ENCODE measurements at places on chromosomes 6 and 20.

GRCh38 chr20:4591975-4592315, 129.8 kb upstream of the PRND start:
- DNase-seq, result no peak

DNA sequence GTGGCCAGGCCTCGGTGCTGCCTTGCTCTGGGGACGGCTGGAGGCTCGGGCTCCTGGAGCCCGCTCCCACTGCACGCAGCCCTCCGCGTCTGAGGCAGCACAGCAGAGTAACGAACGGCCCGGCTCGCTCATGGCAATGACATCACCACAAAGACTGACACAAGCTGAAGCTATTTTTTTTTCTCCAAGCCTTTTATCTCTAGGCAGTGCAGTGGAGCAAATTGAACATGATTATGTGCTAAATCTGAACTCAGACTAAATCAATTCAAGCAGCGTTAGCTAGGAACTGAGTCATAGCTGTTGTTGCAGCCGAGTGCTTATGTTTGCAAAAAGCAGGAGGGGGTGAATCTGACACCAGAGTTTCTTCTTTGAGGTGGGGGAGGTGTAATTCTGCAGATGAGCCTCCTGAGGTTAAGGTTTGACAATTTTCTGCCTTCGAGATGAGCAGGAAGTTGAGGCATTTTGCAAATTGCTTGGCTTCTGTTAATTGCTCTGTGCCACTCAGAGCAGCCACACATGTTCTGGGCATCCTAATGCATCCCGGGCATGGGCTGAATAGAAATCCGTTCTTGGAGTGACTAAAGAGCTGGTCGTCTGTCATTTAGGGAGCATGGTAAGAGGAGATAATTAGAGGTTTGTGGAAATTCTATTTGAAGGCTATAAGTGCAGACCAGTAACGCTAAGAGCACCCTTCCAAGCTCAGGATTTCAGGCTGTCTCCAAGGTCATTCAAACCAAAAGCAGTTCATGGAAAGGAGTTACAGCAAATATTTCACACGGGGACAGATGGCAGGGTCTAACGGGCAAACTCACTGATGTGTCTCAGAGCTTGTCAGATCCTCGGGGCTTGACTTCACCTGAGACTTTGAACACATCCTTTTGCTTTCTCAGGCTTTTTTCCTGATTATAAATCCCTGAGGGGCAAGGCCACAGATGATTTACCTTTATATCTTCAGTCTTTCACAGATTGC, 155.1 kb upstream of the ENPP5 start:
- DNase-seq, result no peak

DNA sequence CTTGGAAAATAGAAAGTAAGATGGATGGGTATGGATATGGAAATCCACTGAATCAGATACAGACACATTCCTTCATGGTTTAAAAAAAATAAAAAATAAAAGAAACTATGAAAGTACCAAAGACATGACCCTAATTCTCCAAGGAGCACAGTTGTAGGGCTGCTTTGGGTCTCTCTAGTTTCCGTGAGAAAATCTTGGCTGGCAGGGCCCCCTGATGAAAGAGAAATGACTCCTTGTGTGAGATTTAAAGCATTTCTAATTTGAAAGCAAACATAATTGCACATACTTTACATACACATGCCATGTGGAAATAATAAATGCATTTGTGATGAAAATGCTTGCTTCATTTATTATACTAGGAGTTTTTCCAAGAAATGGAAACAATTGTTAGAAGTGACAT, 593.9 kb upstream of the BTBD3 start:
- DNase-seq, result no peak

DNA sequence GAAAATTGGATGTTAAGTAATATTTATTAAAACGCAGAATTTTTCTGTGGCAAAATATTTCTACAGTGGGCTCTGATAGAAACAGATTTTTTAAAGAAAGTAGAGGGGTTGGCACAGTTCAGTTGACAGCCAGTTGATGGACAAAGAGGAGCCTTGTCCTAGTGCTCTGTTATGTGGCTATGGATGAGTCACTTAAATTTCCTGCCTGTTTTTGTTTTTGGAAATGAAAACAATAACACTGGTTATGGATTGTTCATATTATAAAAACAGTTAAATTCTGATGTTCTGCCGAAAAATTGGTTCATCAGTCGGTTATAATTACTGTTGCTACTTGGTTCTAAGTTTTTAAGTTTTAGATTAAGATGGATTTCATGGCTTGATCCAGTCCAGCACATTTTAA, 42.8 kb downstream of the MYO6 start:
- DNase-seq, result no peak

DNA sequence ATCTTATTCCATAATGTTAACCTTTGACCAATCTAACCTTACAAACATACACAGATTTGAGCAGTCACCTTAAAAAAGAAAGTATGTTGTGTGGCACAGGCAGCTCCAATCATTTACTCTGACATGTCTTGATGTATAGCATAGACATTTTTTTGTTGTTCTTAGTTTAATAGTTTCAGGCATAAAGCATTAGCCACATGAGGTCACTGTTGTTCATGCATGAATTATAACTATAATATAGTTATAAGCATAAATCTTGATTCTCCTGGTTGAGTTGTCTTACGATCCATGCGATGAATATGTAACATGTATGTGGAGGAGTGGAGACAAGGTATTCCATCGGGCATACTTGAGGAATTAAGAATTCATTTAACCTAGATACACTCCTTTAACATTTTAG, 26.1 kb upstream of the NKAIN2 start:
- no peak for DNase-seq

GRCh38 chr20:43375591-43375990, 82.1 kb upstream of the SRSF6 start:
- no peak for DNase-seq

DNA sequence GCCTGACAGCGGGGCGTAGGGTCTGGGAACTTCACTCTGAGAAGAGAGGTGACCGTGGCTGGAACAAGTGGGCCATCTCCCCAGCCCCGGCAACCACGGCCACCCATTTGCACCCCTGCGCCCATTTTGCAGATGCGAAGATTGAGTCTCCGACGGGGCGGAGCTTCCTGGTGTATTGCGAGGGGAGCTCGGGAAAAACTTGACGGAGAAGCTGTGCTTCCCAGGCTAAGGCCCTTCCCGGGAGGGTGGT, 653 bp downstream of the ZNF335 start:
- DNase-seq, result peak; percentile 79

DNA sequence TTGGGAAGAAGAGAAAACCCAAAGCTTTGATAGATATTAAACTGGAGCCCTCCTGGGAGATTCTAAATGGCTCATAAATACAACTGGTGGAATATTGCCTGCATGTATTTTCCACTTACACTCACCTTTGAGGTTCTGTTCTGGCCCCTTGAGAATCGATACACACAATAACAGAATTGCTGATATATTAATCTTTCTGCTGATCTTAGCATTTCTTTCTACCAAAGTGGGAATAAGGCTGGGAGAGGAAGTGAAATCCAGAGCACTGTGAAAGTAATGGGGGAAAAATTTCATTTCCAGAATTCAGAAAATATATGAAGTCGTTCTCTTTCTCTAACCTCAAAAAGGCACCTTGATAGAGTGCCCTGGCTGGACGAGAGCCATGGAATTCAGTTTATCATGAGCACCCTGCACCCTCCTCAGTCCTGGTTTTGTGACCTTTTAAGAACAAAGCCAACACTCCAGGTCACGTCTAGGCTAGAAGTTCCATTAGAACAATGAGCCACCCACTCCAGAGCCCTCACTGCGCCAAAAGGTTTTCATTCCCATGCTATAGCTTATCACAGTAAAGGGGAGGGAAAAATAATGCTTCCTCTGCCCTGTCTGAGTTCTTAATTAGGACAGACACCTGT, 244.5 kb downstream of the CD83 start:
- DNase-seq, result no peak

- no peak for DNase-seq
These were observed 352.0 kb upstream of the MARCKS start for GRCh38 chr6:113505084-113505699.

GRCh38 chr20:62470001-62470400, 5.8 kb downstream of the GATA5 start:
- no peak for DNase-seq

- DNase-seq, result no peak
These were observed 28.4 kb downstream of the TMEM200A start for GRCh38 chr6:130394246-130394645.

- DNase-seq, result no peak
These were observed 985.1 kb upstream of the SLC35B3 start for GRCh38 chr6:9420316-9421015.

DNA sequence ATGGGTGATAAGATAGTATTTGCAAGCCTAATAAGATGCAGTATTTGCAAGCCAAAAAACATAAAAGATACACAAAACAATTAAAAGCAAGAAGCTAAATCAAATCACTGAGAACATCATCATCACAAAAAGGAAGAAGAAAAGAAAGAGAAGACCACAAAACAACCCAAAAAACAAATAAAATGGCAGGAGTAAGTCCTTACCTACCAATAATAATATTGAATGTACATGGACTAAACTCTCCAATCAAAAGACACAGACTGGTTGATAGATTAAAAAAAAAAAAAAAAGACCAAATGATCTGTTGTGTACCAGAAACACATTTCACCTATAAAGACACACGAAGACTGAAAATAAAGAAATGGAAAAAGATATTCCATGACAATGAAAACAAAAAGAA, 37.7 kb downstream of the ECHDC1 start:
- DNase-seq, result no peak

- no peak for DNase-seq
These were observed 202.3 kb downstream of the ERMARD start for GRCh38 chr6:169953686-169954085.

GRCh38 chr6:31546339-31546957, at the start of gene ATP6V1G2:
Gene ATP6V1G2, minus strand, starts transcription at chr6:31546608. Its CDS starts 49 bp downstream, at chr6:31546559.
- DNase-seq, result peak; percentile 85

DNA sequence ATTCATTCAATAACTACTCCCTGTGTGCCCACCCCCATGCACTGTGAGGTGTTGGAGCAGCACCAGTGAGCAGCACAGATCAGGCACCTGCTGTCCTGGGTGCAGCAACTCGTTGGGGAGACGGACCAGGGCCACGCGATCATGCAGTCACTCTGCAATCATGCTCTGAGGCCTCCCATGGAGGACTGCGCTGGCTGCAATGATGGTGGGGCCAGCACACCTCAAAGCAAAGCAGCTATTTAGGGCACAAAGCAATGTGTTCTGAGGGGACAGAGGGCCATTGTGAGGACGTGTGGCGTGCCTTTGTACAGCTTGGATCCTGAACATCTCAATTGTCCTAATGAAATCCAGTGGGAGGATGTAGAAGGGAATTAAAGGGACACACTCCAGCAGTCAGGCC, 41.0 kb upstream of the MPC1 start:
- no peak for DNase-seq

- no peak for DNase-seq
These were observed 20.3 kb downstream of the SSR1 start for GRCh38 chr6:7292596-7293255.

DNA sequence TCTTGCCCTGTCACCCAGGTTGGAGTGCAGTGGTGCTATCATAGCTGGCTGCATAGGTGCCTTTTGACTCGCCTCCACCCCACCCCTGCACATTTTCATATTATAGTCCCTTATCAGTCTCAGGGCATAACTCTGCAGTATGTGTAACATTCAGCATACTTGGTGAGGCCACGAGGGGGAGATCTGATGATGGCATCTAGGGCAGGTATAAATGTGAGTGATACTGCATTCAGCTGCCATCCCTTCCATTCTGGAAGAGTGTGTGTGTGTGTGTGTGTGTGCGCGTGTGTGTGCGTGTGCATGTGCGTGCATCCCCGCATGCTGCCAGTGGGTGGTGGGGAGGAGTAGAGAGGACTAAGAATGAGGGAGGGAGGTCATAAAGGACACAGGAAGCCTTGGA, 81.4 kb downstream of the JARID2 start:
- peak; percentile 16 for DNase-seq

DNA sequence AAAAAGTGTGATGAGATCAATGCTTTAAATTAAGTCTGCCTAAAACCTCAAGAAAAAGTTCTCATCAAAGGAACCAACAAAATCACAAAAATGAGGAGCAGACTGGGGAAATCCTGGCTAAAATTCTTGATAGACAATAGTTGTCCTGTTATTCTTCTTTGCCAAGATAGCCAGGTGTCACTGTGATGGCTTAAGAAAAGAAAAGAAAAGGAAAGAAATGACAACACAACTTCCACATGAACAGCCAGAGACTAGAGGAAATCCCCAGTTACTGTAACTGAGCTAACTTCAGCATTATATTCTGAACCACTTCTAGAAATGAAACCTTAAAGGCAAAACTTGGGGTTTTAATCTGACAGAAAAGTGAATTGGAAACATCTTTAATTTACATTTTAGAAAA, 129.6 kb downstream of the CD24 start:
- DNase-seq, result no peak

DNA sequence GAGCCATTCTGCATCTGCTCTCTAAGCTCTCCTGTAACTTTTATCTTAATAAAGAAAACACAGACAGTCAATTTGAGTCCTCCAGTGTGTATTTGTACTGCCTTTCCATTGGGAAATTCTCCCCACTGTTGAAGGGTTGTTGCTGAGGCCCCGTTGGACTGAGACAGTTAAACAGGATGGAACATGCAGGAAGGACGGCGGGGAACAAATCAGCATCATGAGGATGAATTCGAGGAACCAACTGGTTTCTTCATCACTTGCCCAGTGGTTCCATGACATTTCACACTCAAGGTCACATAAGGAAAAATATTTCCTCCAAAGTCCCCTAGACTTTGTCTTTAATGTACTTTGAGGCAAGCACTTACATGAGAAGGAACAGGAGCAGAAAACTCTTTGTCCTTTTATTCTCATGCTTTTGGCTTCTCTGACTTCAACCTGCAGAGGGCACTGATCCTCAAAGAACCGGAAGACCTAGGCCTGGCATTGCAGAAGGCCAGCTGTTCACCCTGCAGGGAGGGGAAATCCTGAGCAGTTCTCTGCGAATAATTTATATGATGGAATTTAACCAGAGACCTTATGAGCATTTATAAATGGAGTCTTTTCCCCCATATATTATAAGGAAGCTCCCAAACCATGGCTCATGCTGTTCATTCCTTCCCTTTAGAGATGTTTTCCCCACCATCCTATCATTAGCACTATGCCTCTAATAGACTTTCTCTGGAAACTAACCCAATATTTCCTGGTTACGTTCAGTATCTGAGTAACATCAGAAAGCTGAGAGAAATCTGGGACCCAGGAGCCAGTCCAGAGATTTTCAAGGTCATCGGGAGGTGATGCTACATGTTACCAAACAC, 55.2 kb upstream of the ADGRF1 start:
- no peak for DNase-seq

DNA sequence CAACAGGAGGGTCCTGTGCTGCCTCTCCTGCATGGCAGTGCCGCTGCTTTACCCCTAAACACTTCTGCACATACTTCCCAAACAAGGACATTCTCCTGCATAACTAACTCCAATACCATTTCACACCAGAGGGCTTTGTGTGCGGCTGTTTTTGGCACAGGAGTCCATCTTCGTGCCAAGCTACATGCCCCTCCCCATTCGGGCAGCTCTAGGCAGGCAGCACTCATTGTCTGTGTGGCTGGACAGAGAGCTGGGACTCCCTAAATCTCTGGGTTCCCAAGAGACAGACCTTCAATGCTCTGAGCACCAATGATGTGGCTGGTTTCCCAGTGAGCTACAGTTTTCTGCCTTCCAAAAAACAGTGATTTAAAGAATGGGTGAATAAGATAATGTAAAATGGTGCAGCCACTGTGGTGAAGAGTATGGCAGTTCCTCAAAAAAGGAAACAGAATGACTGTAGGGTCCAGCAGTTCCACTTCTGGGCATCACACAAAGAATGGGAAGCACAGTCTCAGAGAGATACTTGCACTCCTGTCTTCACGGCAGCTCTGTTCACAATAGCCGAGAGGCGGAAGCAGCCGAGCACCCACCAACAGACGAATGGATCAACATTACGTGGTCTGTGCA, 80.3 kb upstream of the DUSP22 start:
- DNase-seq, result no peak
